ENCODE measurements at places on chromosomes 11 and 22. TPM values are rescaled to one million over a fixed set of nuclear protein-coding genes. Genes with fewer than 3 reads are reported as not detected.

ZP1 gene
- not detected for total RNA-seq

TMPRSS13 gene
- total RNA-seq, result 1.7 TPM

SCN2B gene
- total RNA-seq, result not detected

ABTB2 gene
- total RNA-seq, result 6.1 TPM

FAM180B gene
- total RNA-seq, result 0.15 TPM

C11orf42 gene
- not detected for total RNA-seq

SORL1 gene
- total RNA-seq, result 22.0 TPM

SCUBE2 gene
- not detected for total RNA-seq

CD248 gene
- 5.2 TPM for total RNA-seq

Measured in activated CD8-positive, alpha-beta memory T cell treated with anti-CD3 and anti-CD28 coated beads for 36 hours (primary cell).